ENCODE measurements at places on chromosomes 1 and 21. TPM values are rescaled to one million over a fixed set of nuclear protein-coding genes. Genes with fewer than 3 reads are reported as not detected.
A peak's percentile ranks its signal among the peaks of the same experiment; 100 is the strongest.

GRCh38 chr1:169148472-169149252 is 42.2 kb downstream of the ATP1B1 start:
- no peak for DNase-seq

- DNase-seq = no peak
Measured at GRCh38 chr1:202603435-202603834, 106.8 kb downstream of the SYT2 start.

The TRIM67 gene
- not detected for total RNA-seq

DNA sequence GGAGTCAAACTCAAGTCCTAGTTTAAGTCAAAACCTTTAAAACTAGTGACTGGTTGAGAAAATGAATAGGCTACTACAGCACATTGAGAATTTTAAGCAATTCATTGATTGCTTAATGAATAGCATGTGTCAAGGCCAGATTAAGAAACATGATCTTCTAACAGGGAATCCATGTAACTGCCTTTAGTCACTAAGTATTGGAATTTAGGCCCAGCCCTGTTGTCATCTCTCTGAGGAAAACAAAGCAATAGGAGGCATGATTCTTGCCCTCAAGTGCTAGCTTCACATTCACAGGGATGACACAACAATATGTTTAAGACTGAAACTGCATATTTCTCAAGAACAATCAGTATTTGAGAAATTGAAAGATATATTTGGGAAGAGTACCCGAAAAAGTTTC is 70.0 kb upstream of the PTGS2 start:
- DNase-seq = no peak

DNA sequence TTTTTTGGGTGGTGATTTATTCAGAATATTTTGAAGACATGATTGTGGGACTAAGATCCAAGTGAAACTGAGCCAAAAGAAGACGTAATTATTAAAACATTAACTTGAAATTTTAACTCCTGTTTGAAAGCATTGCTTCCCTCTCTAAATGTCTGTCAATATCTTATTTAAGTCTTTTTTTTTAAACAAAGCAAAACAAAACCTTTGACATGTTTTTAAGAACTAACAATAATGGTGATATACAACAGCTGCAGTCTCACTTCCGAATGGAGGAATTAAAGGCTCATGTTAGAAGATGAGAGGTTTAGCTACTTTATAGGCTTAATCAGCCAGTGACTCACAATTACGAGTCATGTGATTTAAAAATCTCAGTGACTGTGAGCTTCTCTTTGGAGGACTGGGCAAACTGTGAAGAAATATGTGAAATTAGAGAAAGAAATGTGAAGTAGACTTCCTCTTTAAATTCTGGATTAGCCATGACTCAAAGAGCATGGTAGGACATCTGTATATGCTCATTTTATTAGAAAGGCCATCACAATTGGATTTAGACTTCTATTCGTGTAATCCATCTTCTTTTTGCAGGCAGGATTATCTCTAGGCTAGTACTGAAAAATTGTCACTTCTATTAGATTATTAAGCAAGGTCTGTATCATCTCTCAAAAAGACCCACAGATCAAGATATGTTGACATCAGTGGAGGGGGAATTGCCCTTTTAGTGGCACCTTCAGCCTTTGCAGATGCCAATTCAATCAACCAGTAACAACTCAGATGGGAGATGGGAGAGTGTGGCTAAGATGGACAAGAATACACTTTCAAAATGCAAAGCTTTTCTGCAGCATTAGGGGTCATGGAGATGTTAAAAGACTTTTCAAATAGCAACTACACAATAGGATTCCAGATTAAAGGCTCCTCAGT is 28.7 kb downstream of the KCNA3 start:
- no peak for DNase-seq

DNA sequence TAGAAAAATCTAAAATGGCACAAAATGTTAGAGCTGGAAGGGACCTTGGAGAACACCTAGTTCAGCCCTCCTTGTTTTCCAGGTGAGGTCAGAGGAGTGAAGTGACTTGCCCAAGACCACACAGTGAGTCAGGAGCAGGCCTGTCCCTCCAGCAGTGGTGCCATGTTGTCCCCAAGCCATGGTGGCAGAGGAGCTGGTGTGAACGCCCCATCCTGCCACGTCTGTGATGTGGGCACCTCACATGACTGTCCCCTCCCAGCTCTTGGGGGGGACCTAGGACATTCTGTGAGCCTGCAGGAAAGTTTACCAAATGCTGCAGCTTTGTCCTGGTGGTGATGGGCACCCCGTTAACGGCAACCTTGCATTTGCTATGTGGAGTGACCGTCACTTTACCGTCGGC is 66.2 kb downstream of the SCCPDH start:
- DNase-seq = no peak

- no peak for DNase-seq
Measured at GRCh38 chr1:5423109-5423508, 569.1 kb downstream of the NPHP4 start.

GRCh38 chr1:89671775-89672488 is 39.0 kb downstream of the LRRC8C start:
- DNase-seq = no peak

The TMEM125 gene
- 87.7 TPM for total RNA-seq

The HES4 gene
- 11.3 TPM for total RNA-seq

DNA sequence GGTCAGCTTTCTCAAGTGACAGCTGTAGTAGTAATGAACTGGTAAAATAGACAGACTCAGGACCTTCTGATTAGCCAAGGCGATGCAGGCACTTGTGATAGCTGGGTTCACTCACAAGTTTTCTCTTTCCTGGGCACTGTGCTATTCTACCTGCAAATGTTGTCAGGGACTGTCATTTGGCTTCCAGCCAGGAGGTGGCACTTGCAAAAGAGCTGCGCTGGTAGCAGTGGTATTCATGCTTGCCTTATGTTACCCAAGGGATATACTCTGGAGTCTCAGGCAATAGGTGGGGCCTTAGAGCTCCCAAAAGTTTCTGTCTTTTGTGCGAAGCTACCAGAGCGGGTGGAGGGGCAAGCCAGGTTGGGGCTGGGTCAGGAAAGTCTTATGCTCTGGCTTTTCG is 23.5 kb downstream of the IFI44 start:
- no peak for DNase-seq

The SPATA45 gene
- total RNA-seq = not detected

The ENAH gene
- total RNA-seq = 51.2 TPM

DNA sequence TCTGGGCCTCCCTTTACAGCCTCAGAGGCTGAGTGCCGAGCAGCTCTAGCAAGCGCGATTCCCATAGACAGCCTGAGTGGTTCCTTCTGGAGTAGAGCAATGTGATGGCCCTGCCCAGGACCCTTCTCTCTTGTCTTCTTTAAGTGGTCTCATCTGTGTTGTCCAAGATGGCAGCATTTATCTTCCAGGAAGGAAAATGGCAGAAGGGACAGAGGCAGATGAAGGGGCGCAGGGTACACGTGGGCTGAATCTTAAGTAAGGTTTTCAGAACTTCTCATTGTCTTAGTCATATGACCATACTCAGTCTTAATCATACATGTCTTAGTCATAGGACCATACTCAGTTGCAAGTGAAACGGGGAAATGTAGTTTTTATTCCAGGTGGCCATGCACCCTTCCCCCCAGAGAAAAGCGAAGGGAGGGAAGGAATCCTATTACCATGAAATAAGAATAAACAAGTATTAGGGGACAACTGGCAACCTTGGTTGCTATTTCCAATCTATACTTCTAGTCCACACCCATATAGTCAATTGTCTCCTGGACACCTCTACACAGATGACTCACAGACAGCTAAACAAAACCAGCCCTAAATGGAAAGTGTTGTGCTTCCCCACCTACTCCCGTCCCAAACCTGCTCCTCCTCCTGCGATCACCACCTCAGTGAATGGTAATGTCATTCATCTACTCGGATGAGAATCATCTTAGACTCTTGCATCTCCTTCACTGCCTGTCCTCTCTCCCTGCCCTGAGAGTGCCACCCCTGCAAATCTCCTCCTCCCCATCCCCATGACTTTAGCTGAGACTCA is 13.3 kb downstream of the OVAAL start:
- DNase-seq = no peak

DNA sequence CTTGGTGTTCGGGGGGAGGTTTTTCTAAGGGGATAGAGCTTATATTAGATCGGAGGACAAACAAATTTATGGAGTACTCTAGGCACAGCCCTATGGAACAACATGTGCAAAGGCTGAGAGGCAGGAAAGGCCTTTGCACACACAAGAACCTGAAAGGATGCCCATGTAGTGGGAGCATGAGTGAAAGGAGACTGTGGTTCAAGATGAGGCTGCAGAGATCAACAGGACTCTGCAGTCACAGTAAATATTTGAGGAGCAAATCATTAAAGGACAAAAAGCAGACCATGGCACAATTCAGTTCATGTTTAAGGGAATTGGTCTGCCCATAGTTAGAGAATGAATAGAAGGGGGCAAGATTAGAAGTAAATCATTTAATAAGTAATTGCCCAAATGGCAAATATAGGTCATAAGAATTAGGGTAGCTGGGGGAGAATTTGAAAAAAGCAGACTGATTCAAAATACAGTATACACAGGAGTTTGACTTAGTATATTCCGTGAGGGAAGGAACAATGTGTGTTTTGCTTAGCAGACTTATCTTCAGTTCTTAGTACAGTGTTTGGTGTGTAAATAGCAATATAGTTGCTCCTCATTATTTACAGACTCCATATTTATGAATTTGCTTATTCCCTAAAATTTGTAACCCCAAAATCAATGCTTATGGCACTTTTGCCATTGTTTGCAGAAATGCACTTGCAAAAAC is 268.1 kb downstream of the SEC16B start:
- DNase-seq = no peak

The RUNX1 gene
- 80.9 TPM for total RNA-seq

GRCh38 chr1:2358072-2358471 is 33.3 kb downstream of the MORN1 start:
- no peak for DNase-seq

- DNase-seq = peak; percentile 29
Measured at GRCh38 chr1:1089731-1090423, 15.8 kb upstream of the RNF223 start.

- DNase-seq = no peak
Measured at GRCh38 chr1:149967041-149967440, 30.4 kb upstream of the MTMR11 start.

- no peak for DNase-seq
Measured at GRCh38 chr1:12087797-12088314, 24.8 kb downstream of the TNFRSF8 start.

- peak; percentile 56 for DNase-seq
Measured at GRCh38 chr1:157137408-157138219, 581 bp downstream of the ETV3 start.

The TTC39A gene
- total RNA-seq = 29.7 TPM

The FLG2 gene
- 0.18 TPM for total RNA-seq

The S100A2 gene
- not detected for total RNA-seq

DNA sequence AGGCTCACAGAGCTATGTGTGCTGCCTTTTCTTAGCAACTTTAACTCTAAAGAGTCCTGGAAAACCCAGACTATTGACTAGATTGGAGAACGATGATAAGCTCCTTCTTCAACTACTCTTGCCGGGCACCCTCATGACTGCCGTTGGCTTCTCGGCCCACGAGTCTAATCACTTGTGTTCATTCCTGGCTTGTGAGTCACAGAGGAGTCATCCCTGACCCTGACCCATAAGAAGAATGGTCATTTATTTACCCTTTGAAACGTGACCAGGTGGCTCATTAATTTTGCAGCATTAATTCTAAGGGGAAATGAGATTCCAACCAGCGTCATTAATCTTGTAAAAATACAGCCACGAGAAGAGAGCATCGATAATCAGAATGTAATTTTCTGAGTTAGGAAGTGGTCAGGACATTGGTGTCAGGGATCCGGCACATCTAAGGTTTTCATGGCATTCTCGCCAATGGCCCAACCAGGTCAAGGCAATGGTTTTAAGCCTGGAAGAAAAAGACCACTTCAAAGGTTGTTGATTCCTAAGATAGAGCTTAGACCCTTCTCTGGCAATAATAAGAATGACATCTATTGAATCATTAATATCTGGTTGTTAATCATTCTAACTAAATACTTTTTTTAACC is 183.6 kb upstream of the RUNX1 start:
- DNase-seq = no peak

The CFHR2 gene
- not detected for total RNA-seq

DNA sequence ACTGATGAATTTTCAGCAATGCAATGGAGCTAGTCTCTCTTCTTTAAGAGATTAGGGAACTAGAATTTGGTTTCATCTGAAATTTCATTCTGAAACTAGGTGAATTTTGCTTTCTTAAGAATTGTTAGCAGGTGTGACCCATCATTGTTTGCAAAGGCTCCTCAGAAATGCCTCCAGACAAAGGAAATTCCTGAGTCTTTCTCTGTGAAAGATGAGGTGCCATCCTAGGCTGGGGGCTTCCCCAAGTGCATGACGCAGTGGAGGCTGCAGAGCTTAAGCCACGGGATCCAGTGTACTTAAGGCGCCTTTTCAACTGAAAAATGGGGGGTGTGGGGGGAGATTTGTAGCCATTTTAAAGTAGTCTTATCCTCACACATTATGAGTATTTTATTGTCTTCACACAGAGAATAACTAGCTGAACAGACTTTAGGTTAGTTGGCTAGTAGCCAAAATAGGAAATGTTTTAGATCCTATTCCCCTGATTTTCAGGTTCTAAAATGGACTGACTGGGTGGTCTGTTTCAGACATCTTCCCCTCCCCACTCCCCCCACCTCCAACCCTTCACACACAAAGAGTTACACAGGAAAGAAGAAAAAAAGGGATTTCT is 202.0 kb downstream of the NFIA start:
- DNase-seq = no peak

DNA sequence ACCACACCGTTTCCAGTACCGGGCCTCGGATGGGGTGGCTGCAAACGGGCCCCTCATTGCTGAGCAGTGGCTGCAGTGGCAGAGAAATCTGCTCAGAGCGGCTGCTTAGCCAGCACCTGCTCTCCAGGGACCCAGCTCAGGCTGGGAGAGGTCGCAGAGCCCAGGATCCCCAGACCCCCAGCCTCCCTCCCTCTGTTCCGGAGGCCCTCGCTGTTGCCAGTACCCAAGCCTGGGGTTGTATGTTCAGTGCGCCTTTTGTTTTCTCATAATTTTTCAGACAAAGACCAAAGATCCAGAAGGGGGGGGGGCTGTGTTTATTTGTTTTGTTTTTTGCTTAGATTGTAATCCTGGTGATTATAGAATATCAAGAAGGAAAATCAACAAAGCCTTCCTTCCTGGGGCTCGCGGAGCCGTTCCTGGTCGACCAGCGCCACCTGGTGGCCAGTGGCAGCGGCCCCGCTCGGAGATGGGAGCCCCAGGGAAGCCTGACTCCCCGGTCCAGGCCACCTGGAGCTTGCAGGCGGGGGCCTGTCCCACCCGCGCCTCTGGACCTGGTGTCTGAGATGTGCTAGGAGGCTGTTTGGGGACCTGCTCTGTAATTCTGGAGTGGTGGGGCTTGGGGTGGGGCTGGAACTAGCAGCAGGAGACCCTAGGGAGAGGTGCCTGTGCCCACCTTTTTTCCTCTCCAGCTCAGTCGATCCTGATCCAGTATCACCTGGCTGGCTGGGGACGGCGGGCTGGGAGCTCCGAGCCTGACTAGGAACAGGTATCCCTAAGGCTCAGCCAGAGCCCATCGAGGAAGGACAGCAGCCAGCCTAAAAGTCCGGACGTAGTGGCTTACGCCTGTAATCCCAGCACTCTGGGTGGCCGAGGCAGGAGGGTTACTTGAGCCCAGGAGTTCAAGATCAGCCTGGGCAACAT is 123.9 kb upstream of the VAMP3 start:
- peak; percentile 46 for DNase-seq

GRCh38 chr1:10815858-10816195 is 19.4 kb upstream of the CASZ1 start:
- no peak for DNase-seq
